ENCODE measurements at places on chromosomes 3 and 15.

DNA sequence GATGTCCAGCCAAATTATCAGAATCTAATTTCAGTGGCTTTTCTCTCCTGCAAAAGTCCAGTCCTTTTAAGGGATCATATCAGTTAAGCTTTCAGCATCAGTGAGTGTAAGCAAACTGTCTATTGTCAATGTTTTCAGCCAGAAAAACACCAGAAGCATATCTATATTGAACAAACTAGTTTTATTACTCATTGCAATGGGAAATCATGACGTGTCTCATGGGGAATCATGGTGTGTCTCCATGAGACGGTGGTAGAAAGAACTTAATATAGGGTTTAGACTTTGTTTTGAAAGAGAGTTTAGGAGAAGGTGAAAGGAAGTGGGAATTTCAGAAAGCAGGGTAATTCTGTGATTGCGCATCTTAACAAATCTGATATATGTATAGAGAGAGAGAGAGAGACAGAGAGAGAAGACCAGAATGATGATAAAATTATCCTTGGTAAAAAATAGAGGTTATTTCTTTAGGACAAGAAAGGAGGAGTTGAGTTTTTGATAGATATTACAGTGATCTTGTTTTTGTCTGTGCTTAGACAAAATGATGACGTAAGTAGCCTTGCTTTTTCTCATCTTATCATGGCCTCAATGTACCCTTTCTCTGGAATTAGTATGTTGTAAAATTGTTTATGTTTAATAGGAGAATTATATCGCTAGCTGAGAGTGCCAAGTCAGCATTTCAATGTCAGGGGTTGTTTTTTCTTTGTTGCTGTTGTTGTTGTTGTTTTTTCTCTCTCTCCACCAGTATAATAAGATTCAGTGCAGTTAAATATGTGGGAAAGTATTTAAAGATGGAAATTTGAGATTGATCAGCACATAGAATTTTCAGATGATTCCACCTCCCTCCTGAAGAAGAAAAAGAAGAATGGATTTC lies 129.9 kb upstream of the OSTN start:
- no peak for DNase-seq

DNA sequence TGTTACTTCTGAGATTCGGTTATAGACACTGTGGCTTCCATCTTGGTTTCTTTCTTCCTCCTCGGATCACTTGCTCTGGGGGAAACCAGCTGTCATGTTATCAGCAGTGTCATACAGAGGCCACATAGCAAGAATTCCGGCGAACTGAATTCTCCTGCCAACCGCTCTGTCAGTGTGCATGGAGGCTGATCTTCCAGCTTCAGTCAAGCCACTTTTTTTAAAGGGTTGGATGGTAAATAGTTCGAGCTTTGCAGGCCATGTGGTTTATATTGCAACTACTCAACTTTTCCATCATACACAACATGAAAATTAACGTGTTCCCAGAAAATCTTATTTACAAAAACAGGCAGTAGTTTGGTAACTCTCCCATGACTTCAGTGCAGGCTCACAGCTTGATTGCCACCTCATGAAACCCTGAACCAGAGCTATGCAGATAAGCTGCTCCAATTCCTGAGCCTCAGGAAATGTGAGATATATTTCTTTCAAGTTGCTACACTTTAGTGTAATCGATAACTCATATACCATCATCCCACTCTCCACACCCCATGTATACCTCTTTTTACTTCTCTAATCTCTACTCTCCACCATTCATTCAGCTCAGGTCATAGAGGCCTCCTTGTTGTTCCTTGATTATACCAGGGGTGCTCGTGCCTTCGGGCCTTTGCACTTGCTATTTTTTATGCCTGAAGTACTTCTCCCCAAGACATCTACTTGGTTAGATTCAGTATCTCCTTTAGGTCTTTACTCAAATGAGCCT lies 7.2 kb downstream of the RPL22L1 start:
- no peak for DNase-seq

DNA sequence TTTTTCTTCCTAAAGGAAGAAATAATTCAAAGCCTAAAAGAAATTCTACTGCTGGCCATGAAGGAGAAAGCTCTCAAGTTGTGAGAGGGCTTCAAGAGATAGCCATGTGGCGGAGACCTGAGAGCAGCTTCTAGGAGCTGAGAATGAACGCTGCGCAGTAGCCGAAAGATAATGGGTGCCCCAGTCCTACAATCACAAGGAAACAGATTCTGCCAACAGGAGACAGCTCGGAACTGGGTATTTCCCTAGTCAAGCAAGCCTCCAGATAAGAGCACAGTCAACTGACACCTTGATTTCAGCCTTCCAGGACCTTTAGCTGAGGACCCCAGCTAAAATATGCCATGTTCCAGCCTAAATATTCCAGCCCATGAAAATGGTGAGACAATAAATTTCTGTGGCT lies 824.1 kb downstream of the FHIT start:
- DNase-seq, result no peak

DNA sequence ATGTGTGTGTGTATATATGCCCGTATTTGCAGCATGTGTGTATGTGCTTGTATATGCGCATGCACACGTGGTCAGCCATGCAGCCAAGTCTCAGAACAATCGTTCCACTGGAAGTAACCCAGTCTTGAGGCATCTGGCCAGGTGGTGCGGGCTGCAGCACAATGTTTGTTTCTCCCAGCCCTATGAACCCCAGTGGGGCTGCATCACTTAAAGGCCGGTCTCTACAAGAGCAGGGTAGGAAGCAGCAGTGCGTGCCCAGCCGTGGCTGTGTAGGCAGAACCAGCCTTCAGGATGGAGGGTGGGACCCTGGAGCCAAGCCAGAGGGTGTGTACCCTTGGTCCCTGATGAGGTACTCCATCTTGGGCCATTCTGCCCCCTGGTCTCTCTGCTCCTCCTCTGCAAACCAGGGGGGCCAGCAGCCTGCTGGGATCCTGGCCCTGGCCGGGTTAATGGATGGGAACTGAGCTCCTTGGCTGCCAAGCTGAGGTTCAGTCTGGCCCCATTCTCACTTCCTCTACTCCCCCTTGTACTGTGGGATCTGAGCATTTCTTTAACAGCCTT lies 11.8 kb downstream of the KLF13 start:
- DNase-seq, result no peak

- no peak for DNase-seq
These were observed 58.9 kb downstream of the TMCC1 start for GRCh38 chr3:129834580-129834979.

DNA sequence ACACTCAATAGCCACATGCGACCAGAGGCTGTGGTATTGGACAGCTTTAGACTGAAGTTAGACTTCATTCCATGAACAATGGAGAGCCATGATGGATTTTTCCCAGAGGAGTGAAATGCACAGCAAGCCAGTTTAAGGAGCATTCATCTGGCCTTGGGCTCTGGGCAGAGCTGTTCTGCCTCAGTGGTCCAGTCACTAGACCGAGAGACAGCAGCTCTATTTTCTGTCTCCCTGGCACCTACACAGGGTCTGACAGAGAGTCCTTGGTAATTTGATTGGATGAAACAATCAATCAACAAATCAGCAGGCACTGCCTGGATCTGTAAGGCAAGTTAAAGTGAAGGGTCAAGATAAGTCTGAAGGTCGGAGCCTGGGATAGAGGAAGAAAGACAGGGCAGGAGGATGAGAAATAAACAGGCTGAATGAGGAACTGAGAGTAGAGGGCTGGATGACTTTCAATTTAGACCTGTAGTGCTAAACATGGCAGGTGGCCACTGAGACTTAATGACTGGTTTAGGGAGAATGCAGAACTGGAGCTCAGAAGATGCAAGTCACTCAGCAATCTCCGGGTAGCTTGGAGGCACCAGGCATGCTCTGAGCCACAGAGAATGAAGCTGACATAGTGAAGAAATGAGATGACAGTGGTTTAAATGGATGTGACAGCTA lies 98.5 kb upstream of the SLC25A36 start:
- no peak for DNase-seq
